ENCODE measurements at places on chromosomes 12 and 14.
A peak's percentile ranks its signal among the peaks of the same experiment; 100 is the strongest.

GRCh38 chr12:88562151-88562550 lies 18.1 kb downstream of the KITLG start:
- no peak overlapping the region for H3K4me3 ChIP-seq
- no peaks in the 10 kb centered on the region for H3K4me1 ChIP-seq

DNA sequence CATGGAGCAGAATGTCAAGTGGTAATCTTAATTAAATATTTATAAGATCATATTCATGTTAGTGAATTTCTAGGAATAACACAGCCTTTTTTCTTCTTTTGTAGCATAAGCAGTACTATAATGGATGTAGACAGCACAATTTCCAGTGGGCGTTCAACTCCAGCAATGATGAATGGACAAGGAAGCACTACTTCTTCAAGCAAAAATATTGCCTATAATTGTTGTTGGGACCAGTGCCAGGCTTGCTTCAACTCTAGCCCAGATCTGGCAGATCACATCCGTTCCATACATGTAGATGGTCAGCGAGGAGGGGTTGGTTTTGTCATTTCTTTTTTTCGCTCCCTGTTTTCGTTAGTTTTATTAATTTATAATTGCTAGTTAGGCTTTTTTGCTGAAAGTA lies 23.1 kb downstream of the AEBP2 start:
- peaks cover 48% of the 10 kb centered on the region for H3K36me3 ChIP-seq
- no peak for DNase-seq
- H3K27me3 ChIP-seq, result no peaks in the 10 kb centered on the region
- no peak overlapping the region for H3K27ac ChIP-seq

- no peaks in the 10 kb centered on the region for H3K27me3 ChIP-seq
- no peak overlapping the region for H3K27ac ChIP-seq
- no peak overlapping the region for H3K4me3 ChIP-seq
- no peaks in the 10 kb centered on the region for H3K4me1 ChIP-seq
- DNase-seq, result no peak
- no peaks in the 10 kb centered on the region for H3K36me3 ChIP-seq
These were observed 106.3 kb downstream of the LRIG3 start for GRCh38 chr12:58814036-58814435.

- H3K4me1 ChIP-seq, result peaks cover 3% of the 10 kb centered on the region
- no peak overlapping the region for H3K27ac ChIP-seq
- no peak for DNase-seq
- H3K27me3 ChIP-seq, result peaks cover 62% of the 10 kb centered on the region
These were observed 65.8 kb upstream of the SLC8A3 start for GRCh38 chr14:70254476-70254961.

- no peak for DNase-seq
- peaks cover 3% of the 10 kb centered on the region for H3K27me3 ChIP-seq
- H3K4me3 ChIP-seq, result no peak overlapping the region
- H3K27ac ChIP-seq, result no peak overlapping the region
- no peaks in the 10 kb centered on the region for H3K36me3 ChIP-seq
- H3K4me1 ChIP-seq, result no peaks in the 10 kb centered on the region
These were observed 125.4 kb downstream of the TMX1 start for GRCh38 chr14:51365241-51365965.

DNA sequence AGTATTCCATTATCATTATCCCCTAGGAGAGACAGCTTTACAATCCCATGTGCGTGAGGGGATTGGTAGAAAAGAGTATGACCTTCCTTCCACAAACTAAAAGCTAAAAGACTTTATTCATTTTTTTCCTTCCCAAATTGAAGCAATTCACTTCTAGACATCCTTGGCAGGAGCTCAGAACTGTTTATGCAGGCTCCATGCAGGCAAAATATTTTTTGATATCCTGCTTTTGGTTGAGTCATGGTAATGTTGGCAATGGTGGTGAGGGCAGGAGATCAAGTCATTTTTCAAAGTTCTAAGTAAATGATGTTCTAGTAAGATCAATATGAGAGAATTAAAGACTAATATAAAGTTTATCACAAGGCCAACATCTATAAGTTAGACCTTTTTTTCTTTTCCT lies 1.3 kb upstream of the PLEKHG7 start:
- H3K4me3 ChIP-seq, result no peak overlapping the region
- peaks cover 8% of the 10 kb centered on the region for H3K4me1 ChIP-seq
- no peaks in the 10 kb centered on the region for H3K27me3 ChIP-seq

- H3K36me3 ChIP-seq, result peaks cover 9% of the 10 kb centered on the region
- no peak overlapping the region for H3K4me3 ChIP-seq
- H3K4me1 ChIP-seq, result peaks cover 8% of the 10 kb centered on the region
- no peaks in the 10 kb centered on the region for H3K27me3 ChIP-seq
These were observed 903.8 kb downstream of the BCL11B start for GRCh38 chr14:98368221-98368620.

- no peak for DNase-seq
- no peak overlapping the region for H3K27ac ChIP-seq
- no peak overlapping the region for H3K4me3 ChIP-seq
- H3K36me3 ChIP-seq, result no peaks in the 10 kb centered on the region
- H3K27me3 ChIP-seq, result no peaks in the 10 kb centered on the region
- H3K4me1 ChIP-seq, result no peaks in the 10 kb centered on the region
These were observed 59.1 kb upstream of the MED13L start for GRCh38 chr12:116336542-116337065.

DNA sequence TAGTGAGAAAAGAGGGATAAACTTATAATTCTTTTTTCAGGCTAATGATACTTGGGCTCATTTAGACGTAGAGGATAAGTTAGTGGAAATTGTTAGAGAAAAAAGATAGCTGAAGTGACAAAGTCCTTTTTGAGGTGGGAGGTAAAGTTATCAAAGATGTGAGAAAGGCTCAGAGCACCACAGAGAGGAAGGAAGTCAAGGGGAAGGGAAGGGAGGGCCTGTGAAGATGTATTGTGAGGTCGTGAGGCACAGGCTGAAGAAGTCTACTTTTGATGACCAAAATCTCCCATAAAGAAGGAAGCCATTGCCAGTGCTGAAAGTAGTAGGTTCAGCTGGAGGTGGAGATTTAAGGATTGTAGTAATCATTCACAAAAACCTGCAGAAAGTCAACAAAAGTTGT lies 19.4 kb upstream of the PTGDR start:
- H3K4me3 ChIP-seq, result no peak overlapping the region
- peaks cover 20% of the 10 kb centered on the region for H3K27me3 ChIP-seq
- peak overlapping the region; percentile 32 for H3K27ac ChIP-seq
- DNase-seq, result no peak
- peaks cover 14% of the 10 kb centered on the region for H3K4me1 ChIP-seq

- no peak overlapping the region for H3K4me3 ChIP-seq
- no peaks in the 10 kb centered on the region for H3K4me1 ChIP-seq
- H3K27ac ChIP-seq, result no peak overlapping the region
These were observed 36.6 kb downstream of the NID2 start for GRCh38 chr14:52032204-52032801.

- H3K36me3 ChIP-seq, result peaks cover 13% of the 10 kb centered on the region
- peak overlapping the region; percentile 66 for H3K4me3 ChIP-seq
- H3K4me1 ChIP-seq, result peaks cover 40% of the 10 kb centered on the region
- peak; percentile 65 for DNase-seq
- peak overlapping the region; percentile 86 for H3K27ac ChIP-seq
- no peaks in the 10 kb centered on the region for H3K27me3 ChIP-seq
These were observed 51.8 kb downstream of the FOXN3 start for GRCh38 chr14:89365061-89365801.

DNA sequence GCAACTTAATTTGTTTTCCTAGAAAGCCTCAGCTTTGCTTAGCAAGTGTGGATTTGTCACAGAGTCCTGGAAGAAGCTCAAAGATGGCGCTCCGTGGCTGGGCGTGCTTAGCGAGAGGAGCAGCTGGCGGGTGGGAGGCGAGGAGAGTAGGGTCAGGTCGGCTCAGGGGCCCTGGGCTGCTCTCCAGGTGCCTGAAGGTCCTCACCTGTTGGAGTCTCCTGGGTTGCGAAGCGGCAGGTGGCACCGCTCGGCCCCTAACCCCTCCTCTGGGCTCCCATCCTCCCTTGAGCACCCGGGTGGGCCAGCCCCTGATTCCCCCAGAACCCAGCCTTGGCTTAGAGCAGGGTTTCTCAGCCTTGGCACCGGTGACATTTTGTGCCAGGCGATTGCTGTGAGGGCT lies 25.1 kb downstream of the LRTM2 start:
- H3K36me3 ChIP-seq, result no peaks in the 10 kb centered on the region
- no peak overlapping the region for H3K27ac ChIP-seq
- peaks cover 2% of the 10 kb centered on the region for H3K27me3 ChIP-seq
- H3K4me3 ChIP-seq, result no peak overlapping the region

DNA sequence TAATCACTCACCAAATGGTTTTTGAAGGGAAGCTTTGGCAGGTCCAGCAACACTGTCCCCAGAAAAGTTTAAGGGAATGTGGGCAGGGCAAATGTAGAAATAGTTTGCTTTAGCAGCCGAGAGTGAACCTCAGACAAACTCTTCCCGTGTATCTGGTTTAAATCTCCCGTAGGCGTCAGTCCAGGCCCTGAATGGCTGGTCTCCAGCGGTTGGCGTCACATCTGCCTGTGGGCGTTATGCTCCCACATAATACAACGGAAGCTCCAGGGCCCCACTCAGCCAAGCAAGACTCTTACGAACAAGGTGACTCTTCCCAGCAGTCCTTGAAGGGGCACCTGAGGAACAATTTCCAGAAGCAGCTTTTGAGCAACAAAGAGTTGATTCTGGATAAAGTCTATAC lies 942 bp downstream of the ZC2HC1C start:
- H3K27me3 ChIP-seq, result no peaks in the 10 kb centered on the region
- no peaks in the 10 kb centered on the region for H3K36me3 ChIP-seq
- no peak for DNase-seq
- no peak overlapping the region for H3K27ac ChIP-seq
- H3K4me3 ChIP-seq, result no peak overlapping the region
- peaks cover 14% of the 10 kb centered on the region for H3K4me1 ChIP-seq

DNA sequence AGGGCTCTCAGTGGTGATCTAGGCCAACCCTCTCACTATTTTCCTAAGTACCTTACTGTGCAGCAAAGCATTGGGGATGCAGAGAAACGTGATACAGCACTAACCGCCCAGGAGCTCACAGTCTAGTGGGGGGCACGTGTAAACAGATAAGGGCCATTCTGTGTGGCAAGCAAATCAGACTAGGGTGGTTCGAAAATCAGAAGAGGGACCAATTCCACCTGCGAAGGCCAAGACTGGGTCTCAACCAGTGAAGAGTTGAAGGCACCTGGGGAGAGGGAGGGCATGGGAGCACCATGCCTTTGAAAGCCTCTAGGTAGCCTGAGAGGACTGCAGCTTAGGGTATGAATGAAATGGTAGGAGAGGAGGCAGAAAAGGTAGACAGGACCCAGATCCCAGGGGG lies 2.2 kb downstream of the PITPNM2 start:
- no peak for DNase-seq
- peaks cover 42% of the 10 kb centered on the region for H3K4me1 ChIP-seq
- no peak overlapping the region for H3K27ac ChIP-seq
- H3K27me3 ChIP-seq, result peaks cover 11% of the 10 kb centered on the region
- peaks cover 36% of the 10 kb centered on the region for H3K36me3 ChIP-seq
- H3K4me3 ChIP-seq, result peak overlapping the region; percentile 53

GRCh38 chr12:14399871-14400270 lies 34.4 kb downstream of the ATF7IP start:
- H3K27me3 ChIP-seq, result no peaks in the 10 kb centered on the region
- peak overlapping the region; percentile 81 for H3K27ac ChIP-seq
- no peak for DNase-seq
- H3K4me3 ChIP-seq, result peak overlapping the region; percentile 47

GRCh38 chr12:47913081-47913480 lies 8.3 kb upstream of the VDR start:
- H3K4me3 ChIP-seq, result no peak overlapping the region
- no peak overlapping the region for H3K27ac ChIP-seq
- no peaks in the 10 kb centered on the region for H3K4me1 ChIP-seq
- no peaks in the 10 kb centered on the region for H3K36me3 ChIP-seq
- no peak for DNase-seq

GRCh38 chr14:31884776-31885379 lies 192.2 kb upstream of the ARHGAP5 start:
- DNase-seq, result no peak
- no peaks in the 10 kb centered on the region for H3K36me3 ChIP-seq
- no peak overlapping the region for H3K27ac ChIP-seq
- no peak overlapping the region for H3K4me3 ChIP-seq

- peak overlapping the region; percentile 71 for H3K4me3 ChIP-seq
- no peak for DNase-seq
- H3K36me3 ChIP-seq, result peaks cover 65% of the 10 kb centered on the region
- H3K4me1 ChIP-seq, result peaks cover 86% of the 10 kb centered on the region
- H3K27ac ChIP-seq, result peak overlapping the region; percentile 97
- no peaks in the 10 kb centered on the region for H3K27me3 ChIP-seq
These were observed 12.9 kb downstream of the PRKCH start for GRCh38 chr14:61334197-61334701.

DNA sequence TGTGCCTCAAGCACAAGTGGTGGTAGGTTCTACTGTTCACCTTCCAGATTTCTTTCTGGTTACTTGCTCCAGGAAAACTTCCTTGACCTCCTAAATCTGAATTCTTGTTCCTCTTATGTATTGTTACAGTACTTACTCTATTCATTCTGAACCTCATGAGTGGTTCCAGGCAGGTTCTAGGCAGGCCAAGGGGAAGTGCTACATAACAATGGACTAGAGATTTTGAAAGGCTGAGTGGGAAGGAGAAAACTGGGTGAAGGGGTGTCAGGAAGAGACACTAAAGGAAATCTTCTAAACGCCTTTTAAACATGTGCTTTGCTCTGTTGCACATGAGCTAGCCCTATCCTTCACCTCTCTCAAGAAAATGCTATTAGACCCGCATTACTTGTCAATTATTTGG lies 1.6 kb downstream of the YARS2 start:
- H3K36me3 ChIP-seq, result peaks cover 19% of the 10 kb centered on the region
- DNase-seq, result no peak
- peak overlapping the region; percentile 88 for H3K27ac ChIP-seq
- H3K27me3 ChIP-seq, result no peaks in the 10 kb centered on the region
- peaks cover 21% of the 10 kb centered on the region for H3K4me1 ChIP-seq
- peak overlapping the region; percentile 92 for H3K4me3 ChIP-seq

DNA sequence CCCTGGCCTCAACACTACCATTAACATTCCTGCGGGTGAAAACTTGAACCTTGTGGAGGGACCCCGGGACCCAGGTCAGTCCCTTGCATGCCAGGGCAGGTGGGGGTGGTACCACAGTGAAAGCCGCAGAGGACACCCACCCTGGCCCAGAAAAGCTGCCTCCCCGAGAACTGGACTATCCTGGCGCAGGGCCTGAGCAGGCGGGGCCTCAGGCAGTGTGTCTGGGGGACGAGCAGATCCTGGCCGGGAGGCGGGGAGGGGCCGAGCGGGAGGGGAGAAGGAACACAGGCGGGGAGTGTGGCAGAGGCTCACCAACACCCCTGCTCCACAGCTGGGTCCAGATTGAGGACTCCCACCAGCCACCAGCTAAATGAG lies 10.0 kb downstream of the AHNAK2 start:
- H3K27me3 ChIP-seq, result peaks cover 3% of the 10 kb centered on the region
- H3K36me3 ChIP-seq, result no peaks in the 10 kb centered on the region
- no peaks in the 10 kb centered on the region for H3K4me1 ChIP-seq
- no peak overlapping the region for H3K4me3 ChIP-seq
